H9 (cell line): ENCODE measurements at places on chromosomes 2 and 18.

DNA sequence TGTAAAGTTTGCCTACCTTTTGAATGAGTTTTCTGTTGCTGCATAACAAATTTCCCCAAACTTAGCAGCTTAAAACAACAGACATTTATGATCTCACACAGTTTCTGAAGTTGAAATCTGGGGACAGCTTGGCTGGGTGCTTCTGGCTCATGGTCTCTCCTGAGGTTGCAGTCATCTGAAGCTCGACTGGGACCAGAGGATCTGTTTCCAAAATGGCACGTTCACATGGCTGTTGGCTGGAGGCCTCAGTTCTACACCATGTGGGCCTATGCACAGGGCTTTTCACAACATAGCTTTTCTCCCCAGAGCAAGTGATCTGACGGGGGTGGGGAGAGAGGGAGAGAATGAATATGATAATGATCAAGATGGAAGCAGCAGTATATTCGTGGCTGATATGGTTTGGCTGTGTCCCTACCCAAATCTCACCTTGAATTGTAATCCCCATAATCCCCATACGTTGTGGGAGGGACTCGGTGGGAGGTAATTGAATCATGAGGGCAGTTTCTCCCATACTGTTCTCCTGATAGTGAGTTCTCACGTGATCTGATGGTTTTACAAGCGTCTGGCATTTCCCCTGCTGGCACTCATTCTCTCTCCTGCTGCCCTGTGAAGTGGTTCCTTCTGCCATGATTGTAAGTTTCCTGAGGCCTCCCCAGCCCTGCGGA lies 3.5 kb downstream of the RALB start:
- no peak for DNase-seq
- peaks cover 15% of the 10 kb centered on the region for H3K36me3 ChIP-seq
- no peak overlapping the region for H3K4me3 ChIP-seq
- no peaks in the 10 kb centered on the region for H3K4me1 ChIP-seq

DNA sequence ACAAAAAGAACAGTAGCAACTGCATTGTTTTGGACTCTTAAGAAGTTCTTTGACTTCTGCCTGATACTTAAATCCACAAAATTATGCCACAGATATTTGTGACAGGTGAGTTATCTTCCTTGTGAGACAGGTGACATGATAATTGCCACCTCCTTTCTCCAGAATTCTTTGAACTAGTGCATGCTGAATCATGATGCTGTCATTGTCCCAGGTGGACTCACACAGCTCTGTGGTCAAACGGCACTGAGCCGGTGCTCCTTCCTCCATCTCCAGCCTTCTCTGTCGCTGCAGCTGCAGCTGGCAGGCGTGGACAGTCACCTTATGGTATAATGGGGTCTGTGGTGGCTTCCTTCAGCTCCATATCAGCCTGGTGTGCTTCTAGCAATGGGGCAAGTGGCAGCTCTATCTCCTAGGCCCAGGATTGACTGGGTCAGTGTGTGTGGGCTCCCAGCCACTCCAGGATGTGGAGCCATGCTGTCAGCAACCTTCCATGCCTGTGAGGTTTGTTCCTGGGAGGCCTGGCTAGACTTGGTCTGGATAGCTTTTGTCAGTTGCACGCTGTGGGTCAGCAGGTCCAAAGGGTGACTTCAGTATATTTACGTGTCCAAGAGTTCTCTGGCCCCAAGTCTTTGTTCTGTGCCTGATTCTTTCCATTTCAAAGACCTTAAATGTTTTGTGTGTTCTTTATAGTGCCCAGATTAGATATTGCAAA lies 15.7 kb downstream of the ARMC9 start:
- no peaks in the 10 kb centered on the region for H3K4me1 ChIP-seq
- H3K4me3 ChIP-seq: no peak overlapping the region
- H3K27me3 ChIP-seq: no peaks in the 10 kb centered on the region
- no peak overlapping the region for H3K27ac ChIP-seq
- peaks cover 67% of the 10 kb centered on the region for H3K36me3 ChIP-seq

- H3K4me3 ChIP-seq: no peak overlapping the region
- no peak overlapping the region for H3K27ac ChIP-seq
These were observed 164.4 kb downstream of the BABAM2 start for GRCh38 chr2:28054916-28055315.

DNA sequence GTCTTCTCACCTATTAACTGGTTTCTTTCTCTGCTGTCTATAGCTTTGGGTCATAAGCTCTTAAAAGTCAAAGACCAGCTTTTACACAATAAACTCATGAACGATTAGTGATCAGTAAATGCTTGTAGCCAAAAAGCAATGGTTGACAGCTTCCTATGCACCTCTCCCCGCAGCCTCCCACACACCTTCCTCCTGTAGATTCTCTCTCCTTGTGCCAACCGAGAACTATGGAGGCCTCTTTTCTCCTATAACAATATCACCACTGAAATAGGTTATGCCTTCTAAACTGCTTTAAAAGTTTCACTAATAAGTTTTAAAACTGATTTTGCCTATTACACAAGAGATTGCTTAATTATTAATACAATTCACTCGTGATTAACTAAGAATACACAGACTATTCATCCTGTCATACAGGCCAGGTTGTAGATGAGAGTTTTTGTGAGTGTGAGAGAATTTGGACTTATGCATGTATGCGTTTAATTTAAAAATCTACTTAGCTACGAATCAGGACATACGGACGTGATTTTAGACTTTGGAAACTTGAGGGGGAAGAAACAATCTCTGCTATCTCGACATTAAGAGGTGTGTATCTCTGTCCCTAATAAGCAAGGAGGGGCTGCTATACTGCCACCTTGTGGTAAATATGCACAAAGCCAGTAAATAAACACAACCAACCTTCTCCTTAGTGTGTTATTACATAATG lies 229.1 kb upstream of the RBBP8 start:
- no peak overlapping the region for H3K27ac ChIP-seq
- no peak overlapping the region for H3K4me3 ChIP-seq
- H3K4me1 ChIP-seq: no peaks in the 10 kb centered on the region

DNA sequence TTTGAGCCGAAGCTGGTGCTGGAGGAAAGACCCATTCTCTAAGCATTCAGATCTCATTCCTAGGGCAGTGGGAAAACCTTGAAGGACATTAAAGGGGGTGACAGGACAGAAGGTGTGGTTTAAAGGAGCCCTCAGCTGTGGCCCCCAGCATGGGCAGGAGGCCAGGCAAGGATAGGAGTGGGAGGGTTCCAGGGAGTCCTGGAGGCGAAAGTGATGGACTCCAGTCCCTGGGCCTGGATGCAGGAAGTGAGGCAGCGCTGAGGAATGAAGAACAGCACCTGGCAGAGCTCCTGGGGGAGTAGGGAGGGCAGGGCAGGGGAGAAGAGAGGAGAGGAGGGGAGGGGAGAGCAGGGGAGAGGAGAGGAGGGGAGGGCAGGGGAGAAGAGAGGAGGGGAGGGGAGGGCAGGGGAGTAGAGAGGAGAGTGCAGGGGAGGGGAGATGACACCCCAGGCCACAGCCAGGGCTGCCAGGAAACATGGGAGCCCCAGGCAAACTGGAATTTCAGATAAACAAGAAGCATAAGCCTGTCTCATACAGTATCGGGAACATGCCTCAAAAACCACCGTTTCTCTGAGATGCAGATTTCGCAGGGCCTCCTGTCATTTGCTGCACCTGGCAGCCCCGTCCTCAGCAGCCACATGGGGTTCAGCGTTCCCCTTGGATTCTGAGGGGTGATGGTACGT lies 5.7 kb downstream of the RAMP1 start:
- no peak for DNase-seq
- H3K27ac ChIP-seq: no peak overlapping the region
- H3K27me3 ChIP-seq: peaks cover 3% of the 10 kb centered on the region; the same call in 1 of the 2 replicates
- no peaks in the 10 kb centered on the region for H3K36me3 ChIP-seq
- no peak overlapping the region for H3K4me3 ChIP-seq

- H3K27me3 ChIP-seq: no peaks in the 10 kb centered on the region
- peak; percentile 87 for DNase-seq
- H3K36me3 ChIP-seq: no peaks in the 10 kb centered on the region
These were observed 81.4 kb upstream of the CABLES1 start for GRCh38 chr18:23053776-23054457.
